ENCODE measurements at places on chromosomes 1 and 21.

DNA sequence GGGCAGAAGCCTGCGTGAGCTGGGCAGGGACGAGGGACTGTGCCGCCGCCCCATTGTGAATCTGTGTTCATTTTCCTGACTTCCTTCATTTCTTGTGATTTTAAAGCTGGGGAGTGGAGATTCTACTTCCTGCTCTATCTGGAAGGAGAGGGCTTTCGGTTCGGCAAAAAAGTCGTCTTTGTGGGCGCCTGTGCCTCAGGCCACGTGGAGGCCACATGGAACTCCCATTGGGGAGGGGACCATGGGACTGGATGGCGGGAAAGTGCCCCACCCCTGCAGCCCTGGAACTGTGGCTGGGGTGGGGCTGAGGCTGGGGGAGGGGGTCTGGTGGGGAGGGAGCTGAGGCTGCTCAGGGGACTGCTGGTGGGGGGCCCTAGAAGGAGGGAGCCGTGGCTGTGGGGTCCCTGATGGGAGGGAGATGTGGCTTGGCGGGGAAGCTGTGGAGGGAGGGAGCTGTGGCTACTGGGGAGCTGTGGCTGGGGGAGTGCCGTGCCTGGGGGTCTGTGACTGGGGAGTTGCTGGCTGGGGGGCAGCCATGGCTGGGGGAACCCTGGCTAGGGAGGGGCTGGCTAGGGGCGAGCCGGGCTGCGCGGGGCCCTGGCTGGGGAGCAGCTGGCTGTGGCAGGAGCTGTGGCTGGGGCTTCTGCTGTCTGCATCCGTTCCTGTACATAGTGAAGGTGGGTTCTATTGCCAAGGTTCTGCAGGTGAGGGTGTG, 31.5 kb downstream of the COL18A1 start:
- DNase-seq: no peak

DNA sequence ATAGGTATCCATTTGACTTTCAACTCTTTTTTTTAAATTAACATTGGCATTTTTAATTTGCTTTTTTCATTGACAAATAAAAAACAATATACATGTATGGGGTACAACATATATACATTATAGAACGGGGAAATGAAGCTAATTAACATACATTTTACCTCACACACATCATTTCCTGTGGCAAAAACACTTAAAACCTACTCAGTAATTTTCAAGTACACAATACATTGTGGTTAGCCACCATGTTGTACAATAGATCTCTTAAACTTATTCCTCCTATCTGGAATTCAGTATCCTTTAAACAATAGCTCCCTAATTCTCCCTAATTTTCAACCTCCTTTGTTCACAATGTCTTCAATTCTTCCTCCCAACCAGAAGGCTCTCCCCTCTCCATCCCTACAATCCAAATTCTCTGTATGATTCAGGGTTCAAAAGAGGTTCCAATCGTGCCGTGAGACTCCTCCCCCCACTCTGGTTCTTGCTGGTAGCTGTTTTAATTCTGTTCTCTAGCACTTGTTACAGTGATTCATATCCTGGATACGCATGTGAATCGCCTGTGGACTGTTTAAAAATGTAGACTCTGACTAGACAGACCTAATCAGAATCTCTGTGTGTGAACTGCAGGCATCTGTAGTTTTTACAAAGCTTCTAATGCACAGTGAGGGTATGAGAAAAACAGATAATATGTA, 87.6 kb upstream of the DUSP10 start:
- peak; percentile 73 for DNase-seq

DNA sequence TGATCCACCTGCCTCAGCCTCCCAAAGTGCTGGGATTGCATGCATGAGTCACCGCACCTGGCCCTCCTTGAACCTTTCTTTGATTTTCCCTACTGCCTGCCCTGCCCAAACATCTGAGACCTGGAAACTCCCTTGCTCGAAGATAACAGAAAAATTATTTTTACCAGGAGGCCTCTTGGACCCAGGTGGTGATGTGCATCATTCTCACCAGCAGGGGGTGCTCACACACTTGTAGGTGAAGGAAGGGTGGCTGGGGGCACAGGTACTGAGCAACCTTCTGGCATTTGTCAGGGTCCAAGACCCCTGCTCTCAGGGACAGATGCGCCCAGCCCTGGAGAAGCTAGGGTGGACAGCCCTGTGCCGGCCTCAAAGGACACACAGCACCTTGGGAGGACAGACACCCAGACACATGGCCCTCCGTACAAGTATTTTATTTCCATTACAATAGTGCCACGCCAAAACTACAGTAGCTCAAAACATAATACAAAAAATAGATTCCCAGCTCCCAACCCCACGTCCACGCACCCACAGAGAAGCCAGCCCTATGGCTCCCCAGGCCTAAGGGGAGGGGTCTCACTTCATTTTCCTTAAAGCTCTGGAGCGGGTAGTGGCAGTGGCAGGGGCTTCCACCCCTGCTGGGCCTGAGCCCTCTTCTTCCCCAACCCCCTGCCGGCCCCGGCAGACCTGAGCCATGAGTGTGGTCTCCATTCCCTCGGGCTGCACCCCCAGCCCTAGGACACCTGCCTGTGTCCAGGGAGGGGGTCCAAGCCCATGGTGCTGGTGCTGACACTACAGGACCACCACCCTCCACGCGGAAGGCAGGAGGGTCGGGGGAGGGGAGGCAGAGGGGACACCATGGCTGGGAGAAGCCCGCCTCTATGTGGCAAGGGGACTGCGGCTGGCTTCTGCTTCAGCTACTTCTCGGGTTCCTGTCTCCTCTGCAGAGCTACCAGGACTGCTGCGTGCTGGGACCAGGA, 40.4 kb upstream of the EIF4G3 start:
- peak; percentile 73 for DNase-seq

- no peak for DNase-seq
These were observed 364.9 kb downstream of the MATN1 start for GRCh38 chr1:30358500-30358899.

DNA sequence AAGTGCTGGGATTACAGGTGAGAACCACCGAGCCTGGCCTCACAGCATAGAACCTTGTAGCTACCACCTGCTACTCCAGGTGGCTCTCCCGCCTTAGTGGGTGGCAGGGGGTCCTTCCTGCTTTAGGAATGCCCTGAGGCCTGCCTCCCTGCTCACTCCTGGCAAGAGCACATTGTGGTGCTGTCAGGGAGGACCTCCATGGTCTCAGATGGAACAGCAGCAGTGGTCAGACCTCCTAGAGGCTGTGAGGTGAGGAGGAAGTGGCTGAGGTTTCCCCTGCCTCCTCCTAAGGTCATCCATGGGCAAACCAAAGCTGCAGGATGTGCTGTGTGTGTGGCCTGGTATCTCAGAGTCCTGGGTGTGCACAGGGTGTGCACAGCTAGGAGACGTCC, 6.7 kb downstream of the SOX13 start:
- DNase-seq: no peak

Measured in activated CD4-positive, alpha-beta memory T cell treated with anti-CD3 and anti-CD28 coated beads, Interleukin-2, amount 10 ng/mL, durations not matched to agents 7 days and 5 days (primary cell).